ENCODE measurements at places on chromosomes 4 and X. TPM values are rescaled to one million over a fixed set of nuclear protein-coding genes. Genes with fewer than 3 reads are reported as not detected.
A peak's percentile ranks its signal among the peaks of the same experiment; 100 is the strongest.

The TEX13D gene
- total RNA-seq, result not detected

The PFKFB1 gene
- not detected for total RNA-seq

The GLOD5 gene
- total RNA-seq, result not detected

The POF1B gene
- 0.40 TPM for total RNA-seq

The NAA11 gene
- not detected for total RNA-seq

The HTRA3 gene
- 6.5 TPM for total RNA-seq

The LRRC66 gene
- 0.13 TPM for total RNA-seq

The GPR82 gene
- not detected for total RNA-seq

The SPANXD gene
- total RNA-seq, result not detected

The HS6ST2 gene
- 0.07 TPM for total RNA-seq

The UGT2B17 gene
- total RNA-seq, result not detected

DNA sequence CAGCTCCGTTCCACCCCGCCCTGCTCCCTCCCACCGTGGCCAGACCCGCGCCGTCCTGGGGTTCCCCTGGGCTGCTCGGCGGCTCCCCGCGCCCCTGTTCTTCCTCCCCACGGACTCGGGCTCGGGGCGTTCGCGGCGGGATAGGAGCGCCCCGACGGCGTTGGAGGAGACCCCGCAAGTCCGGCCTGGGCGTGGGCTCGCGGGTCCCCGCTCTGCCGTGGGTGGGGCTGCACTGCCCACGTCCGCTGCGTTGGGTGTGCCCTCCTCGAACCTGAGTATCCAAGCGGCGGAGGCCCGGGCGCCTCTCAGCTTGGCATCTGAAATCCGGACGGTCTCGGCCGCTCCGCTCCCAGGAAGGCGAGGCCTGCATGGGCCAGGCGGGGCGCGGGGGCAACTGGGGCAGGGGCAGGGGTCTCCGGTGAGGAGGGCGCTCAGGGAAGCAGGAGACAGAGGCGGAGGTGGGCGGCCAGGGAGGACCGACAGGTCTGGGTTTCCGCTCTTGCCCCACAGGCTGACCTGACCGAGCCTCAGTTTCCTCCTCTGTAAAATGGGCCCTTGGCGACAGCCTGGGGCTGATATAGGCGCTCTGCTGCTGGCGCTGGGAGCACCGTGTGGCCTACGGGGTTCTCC, 12.0 kb upstream of the NAT8L start:
- no peak for DNase-seq

- peak; percentile 56 for DNase-seq
Observed at GRCh38 chr4:119729835-119730670, 101.4 kb upstream of the PDE5A start.

DNA sequence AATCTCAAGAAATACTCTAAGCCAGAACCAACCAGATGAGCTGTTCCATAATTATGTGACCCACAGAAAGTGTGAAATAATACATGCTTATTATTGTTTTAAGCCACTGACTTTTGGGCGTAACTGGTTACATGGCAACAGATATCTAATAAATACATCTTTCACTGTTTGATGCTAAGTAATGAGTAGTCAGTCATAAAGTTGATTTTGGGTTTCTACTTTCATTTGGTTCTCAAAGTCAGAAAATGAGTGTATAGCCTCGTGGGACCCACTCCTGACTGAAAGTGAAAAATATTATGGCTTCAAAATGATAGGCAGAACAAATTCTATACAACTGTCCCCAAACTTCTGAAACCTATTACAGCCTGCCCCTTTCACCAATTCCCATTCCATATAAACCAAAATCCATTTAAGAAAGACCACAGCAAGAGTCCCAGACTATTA, 88.0 kb upstream of the CBR4 start:
- no peak for DNase-seq

DNA sequence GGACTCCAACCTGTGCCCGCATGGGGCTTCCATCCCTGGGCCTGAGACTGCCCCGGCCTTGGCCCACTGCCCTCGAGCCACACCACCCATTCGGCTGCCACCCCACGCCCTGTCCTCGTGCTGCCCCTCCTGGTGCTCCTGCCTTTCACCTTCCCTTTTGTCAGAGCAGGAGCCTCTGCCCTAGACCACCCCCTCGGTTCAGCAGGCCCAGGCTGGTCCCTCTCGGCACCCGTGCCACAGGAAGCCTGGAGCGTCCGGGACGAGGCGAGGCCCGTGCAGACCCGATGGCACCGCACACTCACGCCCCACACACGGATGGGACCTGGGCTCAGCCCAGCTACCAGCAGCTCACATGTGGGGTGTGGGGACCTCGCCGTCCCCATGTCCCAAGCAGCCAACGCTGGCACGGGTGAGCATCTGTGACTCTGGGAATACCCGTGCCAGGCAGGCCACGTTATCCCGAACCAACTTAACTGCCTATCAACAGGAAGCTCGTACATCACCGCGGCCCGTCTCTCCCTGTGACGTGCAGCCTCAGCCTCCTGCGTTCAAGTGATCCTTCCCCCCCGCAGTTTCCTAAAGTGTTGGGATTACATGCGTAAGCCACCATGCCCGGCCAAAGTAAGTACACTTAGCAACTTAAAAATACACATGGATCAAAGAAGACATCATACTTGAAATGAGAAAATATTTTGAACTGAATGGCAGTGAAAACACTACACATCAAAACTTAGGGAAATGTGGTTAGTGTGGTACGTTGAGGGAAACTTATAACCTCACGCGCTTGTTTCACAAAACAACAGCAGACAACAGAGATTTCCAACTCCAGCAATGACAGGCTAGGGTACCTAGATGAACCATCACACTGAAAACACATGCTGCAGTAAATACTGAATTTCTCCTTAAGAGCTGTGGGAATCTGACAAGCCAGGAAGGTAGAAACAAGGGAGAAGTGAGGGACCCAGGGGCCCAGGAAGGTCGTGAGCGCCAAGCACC, 29.0 kb downstream of the LRPAP1 start:
- DNase-seq, result no peak

- DNase-seq, result no peak
Observed at GRCh38 chr4:76309939-76310550, 3.5 kb downstream of the STBD1 start.

DNA sequence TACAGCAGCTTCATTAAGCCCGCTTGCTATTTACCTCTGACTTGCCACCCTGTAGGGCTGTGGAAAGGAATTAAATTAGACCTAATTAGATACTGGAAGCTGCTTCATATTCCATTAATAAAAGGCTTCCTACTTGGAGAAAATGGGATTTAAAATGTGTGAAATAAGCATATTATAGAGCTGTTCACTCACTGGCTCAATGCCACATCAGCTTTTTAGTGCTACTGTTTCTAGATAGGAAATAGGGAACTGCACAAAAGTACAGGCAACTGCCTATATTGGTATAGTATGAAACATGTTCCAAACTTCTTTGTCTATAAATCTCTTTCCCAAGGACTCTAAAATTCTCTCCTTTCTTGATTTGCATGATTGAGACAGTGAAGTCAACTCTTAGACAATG, 407.9 kb upstream of the AADAT start:
- DNase-seq, result no peak

DNA sequence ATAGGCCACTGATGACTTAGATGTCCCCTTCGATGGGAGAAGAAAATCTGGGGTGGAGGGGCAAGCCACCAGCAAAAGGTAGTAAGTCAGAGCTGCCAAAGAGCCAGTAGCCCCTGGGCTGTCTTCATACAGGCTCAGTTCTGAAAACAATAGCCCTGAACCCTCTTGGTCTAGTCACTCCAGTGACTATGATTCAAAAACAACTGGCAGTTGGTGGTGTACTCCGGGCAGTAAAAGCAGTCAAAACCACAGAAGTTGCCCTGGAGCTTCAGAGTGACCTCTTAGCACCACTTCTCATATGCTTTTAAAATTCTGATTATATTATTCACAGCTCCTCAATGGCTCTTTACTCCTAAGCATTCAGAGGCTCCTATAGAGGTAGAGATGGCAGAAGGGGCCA, 164.3 kb upstream of the MAMLD1 start:
- no peak for DNase-seq

GRCh38 chrX:154542723-154543424, 3.8 kb downstream of the G6PD start:
- DNase-seq, result no peak

DNA sequence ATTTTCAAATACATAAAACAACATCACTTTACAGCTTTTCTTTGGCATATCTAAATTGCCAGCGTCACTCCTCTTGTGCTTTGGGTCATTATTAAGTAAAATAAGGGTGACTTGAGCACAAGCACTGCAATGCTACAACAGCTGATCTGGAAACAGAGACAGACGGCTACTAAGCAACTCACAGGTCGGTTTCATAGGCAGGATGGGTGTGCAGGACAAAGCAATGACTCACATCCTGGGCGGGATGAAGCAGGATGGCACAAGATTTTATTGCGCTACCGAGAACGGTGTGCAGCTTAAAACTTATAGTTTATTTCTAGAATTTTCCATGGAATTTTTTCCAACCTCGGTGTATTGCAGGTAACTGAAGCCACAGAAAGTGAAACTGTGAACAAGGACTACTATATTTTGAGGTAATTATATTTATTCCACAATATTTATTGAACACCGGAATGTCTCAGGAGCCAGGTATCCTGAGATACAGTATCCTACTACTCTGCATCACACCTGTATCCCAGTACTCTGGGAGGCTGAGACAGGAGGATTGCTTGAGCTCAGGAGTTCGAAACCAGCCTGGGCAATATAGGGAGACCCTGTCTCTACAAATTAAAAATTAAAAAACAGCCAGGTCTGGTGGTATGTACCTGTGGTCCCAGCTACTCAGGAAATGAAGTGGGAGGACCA, 215.5 kb downstream of the APBB2 start:
- peak; percentile 52 for DNase-seq

DNA sequence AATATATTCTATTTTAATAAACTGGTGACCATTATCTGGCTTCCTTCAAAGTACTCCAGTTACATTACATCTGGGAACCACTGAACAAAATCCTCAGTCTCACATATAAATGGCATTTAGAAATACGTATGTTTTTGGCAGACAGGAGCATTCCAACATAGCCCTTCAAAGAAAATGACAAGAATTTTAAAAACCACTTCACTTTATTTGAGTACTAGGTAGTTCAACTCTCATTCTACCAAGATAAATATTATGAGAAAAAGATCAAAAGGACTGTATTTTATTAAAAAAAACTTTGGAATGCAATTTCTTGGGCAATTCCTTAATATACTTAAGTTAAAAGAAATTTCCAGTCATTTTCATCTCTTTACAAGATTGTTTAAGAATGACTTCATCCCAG, 17.6 kb downstream of the TNIP3 start:
- DNase-seq, result no peak

DNA sequence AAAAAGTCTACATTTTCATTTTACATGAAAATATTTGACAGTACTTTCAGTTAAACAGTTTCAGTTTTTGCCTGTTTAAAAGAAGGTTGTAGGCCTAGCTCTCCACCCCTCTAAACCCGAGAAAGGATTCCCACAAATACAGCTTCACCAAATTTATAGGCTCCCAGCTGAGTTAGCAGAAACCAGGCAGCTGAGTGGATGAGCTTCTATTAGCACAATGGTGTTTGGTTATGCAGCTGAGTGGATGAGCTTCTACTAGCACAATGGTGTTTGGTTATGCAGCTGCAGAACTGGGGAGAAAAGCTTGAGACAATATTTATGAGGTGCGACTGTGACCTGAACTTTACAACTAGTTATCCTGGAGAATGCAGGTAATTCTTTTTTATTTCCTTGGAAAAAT, 36.6 kb upstream of the PAQR3 start:
- no peak for DNase-seq

- peak; percentile 3 for DNase-seq
Observed at GRCh38 chrX:16002185-16002584, 121.2 kb upstream of the GRPR start.

GRCh38 chr4:2085496-2085901, 26.4 kb downstream of the NAT8L start:
- DNase-seq, result no peak

GRCh38 chrX:477441-478012, 90.8 kb upstream of the PPP2R3B start:
- DNase-seq, result no peak

DNA sequence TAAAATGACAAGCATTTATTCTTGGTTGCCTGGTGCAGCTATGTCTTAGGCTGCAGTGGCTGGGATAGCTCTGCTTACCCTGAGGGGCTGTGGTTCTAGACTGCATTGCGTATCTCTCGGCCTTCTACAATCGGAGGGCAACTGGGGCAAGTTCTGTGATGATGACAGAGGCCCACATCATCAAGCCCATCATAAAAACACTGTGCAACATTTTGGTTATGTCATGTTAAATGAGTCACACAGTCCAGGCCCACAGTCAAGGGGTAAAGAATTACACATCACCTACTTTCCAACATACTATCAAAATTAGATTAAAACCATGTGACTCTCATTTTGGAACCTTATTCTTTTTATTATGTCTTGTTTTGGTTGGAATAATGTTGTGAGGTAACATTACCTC, 120.2 kb upstream of the GUCY1A1 start:
- DNase-seq, result no peak

- DNase-seq, result no peak
Observed at GRCh38 chr4:148112231-148112982, 329.8 kb downstream of the NR3C2 start.

DNA sequence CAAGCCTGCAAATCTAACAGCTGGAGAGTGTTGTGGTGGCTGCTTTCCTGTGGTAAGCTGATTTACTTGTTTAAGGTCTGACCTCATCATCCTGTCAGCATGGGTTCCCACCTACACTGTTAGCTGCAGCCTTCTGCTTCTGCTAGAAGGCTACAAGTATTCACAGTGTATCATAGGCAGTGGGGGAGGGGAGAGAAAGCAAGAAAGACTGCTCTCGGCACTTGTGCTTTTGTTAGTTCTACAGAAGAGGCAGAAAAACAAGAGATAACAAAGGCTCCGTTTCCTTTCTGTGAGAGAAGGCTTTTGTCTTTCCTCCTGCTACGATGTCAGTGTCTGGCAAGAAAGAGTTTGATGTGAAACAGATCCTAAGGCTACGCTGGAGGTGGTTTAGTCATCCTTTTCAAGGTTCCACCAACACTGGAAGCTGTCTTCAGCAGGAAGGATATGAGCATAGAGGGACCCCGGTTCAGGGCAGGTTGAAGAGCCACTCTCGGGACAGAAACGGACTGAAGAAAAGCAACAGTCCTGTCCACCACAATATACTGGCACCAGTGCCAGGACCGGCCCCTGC, at the start of gene KLHL4:
Gene KLHL4, plus strand, starts transcription at position 232 of the 571 bp plus-strand sequence. Its CDS starts 92 bp downstream, at position 324.
- DNase-seq, result peak; percentile 75

GRCh38 chr4:12791536-12791935, 692.6 kb downstream of the RAB28 start:
- DNase-seq, result no peak

DNA sequence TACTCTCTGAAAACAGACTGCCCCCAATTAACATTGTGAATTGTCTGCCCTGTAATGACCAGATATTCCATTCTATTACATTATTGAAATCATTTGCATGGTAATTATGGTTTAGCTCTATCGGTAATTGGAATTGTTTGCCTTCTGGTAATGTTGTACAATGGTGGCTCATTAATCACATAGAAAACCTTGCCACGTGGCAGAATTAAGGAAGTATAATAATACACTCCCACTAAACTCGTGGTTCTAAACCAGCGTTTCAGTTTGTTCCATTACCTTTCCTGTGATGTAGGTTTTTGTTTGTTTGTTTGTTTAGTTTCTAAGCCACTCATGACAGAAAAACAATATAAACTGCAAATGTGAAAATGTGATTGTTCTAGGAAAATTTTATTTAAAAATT, 45.1 kb upstream of the TAPT1 start:
- DNase-seq, result no peak

GRCh38 chr4:76301068-76301774, 5.3 kb upstream of the STBD1 start:
- DNase-seq, result no peak
